ENCODE measurements at places on chromosomes 1 and 21. TPM values are rescaled to one million over a fixed set of nuclear protein-coding genes. Genes with fewer than 3 reads are reported as not detected.

DNA sequence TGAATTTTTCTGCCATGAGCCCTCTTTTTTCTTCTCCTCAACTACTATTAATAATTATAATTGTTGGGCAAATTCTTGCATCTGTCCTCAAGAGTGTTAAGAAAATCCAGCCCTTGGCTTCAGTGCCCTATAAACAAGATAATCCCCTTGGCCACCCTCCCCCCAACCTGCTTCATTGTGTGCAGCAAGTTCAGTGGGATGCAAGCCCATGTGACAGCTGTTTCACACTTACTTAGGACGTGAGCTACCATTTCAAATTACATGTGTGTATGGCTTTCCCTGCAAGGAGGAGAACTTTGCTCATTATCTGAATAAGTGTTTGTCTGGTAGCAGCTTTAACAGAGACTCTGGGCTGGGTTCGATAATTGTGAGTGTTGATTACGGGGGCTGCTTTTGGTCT, 276.2 kb downstream of the CACNA1E start:
- no peak for DNase-seq
- H3K4me1 ChIP-seq: no peaks in the 10 kb centered on the region
- H3K4me3 ChIP-seq: no peak overlapping the region
- no peaks in the 10 kb centered on the region for H3K27me3 ChIP-seq
- H3K36me3 ChIP-seq: no peaks in the 10 kb centered on the region

DNA sequence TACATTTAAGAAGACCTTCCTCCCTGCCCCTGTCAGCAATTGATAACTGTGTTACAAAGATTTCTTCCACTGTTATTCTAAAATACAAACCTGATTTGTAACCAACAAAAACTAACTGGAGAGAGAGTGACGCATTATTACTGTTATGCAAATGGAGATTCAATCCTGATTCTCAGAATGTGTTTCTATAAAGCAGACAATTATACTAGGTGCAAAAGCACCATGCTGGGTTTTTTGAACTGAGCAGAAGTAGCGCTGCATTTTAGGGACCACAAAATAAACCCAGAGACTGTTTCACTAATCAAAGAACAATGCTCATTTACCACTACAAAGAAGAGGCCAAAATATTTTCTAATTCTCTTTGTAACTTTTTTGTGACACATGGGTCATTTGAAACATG, 13.6 kb upstream of the GBP6 start:
- no peak for DNase-seq
- H3K27ac ChIP-seq: no peak overlapping the region
- H3K4me1 ChIP-seq: no peaks in the 10 kb centered on the region

- no peak overlapping the region for H3K4me3 ChIP-seq
- no peak overlapping the region for H3K27ac ChIP-seq
Observed at GRCh38 chr1:37765916-37766664, 1.2 kb upstream of the EPHA10 start.

GRCh38 chr1:156102633-156103511, 11.6 kb upstream of the LMNA start:
- H3K4me3 ChIP-seq: no peak overlapping the region
- peak overlapping the region; percentile 99 for H3K27ac ChIP-seq
- no peak for DNase-seq
- peaks cover 36% of the 10 kb centered on the region for H3K4me1 ChIP-seq
- no peaks in the 10 kb centered on the region for H3K36me3 ChIP-seq

The AGMAT gene
- 0.32 TPM for total RNA-seq

The CFAP74 gene
- total RNA-seq: 0.29 TPM

DNA sequence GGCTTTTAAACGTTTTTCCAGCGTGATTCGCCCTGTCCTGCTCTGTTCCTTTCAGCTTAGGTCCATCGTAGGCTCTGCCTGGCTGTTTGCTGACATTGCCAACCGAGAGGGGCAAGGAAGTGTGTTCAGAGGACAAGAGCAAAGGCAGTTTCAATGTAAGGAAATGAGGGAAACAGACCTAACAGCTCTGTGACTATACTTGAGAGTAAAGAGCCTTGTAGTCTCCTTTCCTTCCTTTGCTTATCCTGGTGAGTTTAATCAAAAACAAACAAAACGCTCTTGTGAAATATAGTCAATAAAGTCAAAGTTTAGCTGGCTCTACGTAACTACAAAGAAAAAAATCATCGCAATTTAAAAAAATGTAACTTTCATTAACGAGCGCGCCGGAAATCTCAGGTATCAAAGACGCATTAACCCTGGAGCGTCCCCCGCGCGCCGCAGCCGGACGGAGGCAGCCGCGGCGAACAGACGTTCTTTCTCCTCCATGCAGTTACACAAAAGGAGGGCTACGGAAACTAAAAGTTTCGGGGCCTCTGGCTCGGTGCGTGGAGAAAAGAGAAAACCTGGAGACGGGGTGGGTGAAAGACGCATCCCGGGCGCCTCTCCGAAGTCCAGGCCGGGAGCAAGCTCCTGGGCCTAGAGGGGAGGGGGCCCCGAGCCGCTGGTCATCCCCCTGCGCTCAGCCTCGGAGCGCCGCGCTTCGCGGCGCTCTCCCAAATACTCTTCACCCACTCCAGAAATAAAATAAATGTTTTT, 617 bp upstream of the ADGRL2 start:
- DNase-seq: peak; percentile 49
- peak overlapping the region; percentile 89 for H3K4me3 ChIP-seq
- H3K36me3 ChIP-seq: no peaks in the 10 kb centered on the region
- no peaks in the 10 kb centered on the region for H3K27me3 ChIP-seq
- H3K4me1 ChIP-seq: no peaks in the 10 kb centered on the region

DNA sequence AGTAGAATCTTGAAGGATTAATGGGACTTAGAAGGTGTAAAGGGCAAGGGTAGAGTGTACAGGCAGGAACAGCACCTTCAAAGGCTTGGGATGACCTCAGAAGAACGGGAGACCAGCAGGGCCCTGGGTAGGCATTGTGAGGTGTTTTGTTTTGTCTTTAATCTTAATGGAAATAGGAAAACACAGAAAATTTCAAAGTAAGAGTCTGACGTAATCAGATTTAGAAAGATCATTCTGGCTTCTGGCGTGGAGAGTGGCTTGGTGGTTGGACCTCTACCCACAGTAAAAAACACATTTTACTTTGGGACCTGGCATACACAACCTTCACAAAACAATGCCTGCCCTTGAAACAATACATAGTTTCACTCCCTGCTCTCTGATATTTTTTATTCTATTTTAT, 4.1 kb downstream of the MOV10 start:
- H3K36me3 ChIP-seq: no peaks in the 10 kb centered on the region
- no peaks in the 10 kb centered on the region for H3K27me3 ChIP-seq
- no peak overlapping the region for H3K27ac ChIP-seq
- DNase-seq: no peak
- H3K4me3 ChIP-seq: no peak overlapping the region
- peaks cover 9% of the 10 kb centered on the region for H3K4me1 ChIP-seq

DNA sequence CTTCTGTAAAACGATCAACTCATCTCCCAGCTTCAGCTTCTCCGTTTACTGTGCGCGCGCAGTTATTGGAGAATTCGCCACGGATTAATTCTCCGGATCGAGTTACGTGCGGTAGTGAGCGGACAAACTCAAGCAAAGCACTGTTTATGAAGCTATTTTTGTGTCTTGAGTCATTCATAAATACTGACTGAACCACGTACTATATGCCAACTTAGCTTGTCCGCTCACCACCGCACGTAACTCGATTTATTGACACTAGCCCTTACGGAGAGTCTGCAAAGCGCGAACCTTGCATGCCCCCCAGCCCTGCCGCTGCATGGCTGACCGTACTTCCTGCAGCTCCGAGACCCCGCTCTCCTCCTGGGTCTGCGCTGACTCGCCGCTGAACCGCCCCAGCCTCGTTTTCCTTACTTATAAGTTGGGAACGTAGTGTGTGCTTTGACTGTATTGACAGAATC, 773 bp downstream of the CHD1L start:
- no peak for DNase-seq
- peak overlapping the region; percentile 89 for H3K4me3 ChIP-seq
- peak overlapping the region; percentile 75 for H3K27ac ChIP-seq
- no peaks in the 10 kb centered on the region for H3K4me1 ChIP-seq
- no peaks in the 10 kb centered on the region for H3K36me3 ChIP-seq
- no peaks in the 10 kb centered on the region for H3K27me3 ChIP-seq

DNA sequence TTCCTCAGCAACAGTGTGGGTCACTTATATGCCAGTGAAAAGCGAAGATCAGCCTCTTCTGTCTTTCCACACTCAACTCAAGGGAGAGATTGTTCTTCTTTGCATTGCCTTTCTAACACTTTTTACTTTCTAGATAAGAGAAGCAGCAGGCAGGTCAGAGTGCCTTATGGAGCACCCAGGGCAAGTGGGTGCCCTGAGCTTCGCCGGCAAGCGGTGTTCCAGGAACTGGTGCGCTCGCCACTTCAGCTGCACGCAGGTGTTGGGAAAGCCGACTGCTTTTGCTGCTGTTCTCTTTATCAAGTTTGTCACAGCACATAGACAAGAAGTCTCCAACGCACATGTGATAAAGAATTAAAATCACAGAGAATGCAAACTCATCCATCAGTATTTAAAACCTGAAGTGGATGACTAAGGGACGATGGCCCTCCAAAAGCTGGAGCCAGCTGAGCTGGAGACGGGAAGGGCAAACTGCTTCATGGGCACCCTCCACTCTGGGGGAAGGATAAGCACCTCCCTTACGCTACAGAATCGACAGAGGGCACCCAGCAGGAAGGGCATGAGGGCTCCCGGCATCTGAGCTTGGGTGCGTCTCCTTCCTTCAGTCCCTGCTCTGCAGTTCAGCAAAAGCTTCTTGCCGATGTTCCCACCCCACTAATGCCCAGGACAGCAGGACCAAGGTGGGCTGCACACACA, 20.7 kb downstream of the UBE2G2 start:
- H3K4me1 ChIP-seq: no peaks in the 10 kb centered on the region
- H3K27ac ChIP-seq: no peak overlapping the region
- H3K4me3 ChIP-seq: no peak overlapping the region
- H3K36me3 ChIP-seq: no peaks in the 10 kb centered on the region

- DNase-seq: no peak
- H3K27ac ChIP-seq: no peak overlapping the region
- no peaks in the 10 kb centered on the region for H3K27me3 ChIP-seq
- peaks cover 5% of the 10 kb centered on the region for H3K36me3 ChIP-seq
- no peak overlapping the region for H3K4me3 ChIP-seq
Observed at GRCh38 chr1:19759740-19760089, 40.0 kb downstream of the TMCO4 start.

The RCSD1 gene
- 11.5 TPM for total RNA-seq

Measured in breast epithelium (tissue), 4 donors.